ENCODE measurements at places on chromosomes 7 and 10.

DNA sequence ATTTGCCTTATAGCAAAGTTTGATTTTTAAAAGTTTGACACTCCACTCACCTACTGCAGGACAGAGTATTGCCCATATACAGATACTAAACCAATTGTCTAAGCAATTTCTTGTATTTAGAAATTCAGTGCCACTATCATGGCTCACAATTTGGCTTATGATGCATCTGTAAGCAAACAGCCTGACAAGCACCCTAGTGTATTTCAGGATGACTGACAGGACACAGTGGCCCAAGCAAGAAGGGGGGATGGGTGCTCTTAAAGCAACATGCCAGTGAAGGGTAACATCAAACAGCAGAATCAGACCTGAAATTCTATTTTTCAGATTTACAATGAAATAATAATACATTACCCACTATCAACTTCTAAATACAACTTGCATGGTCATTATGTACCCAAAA is 30.5 kb downstream of the CTNNA3 start:
- DNase-seq, result no peak

DNA sequence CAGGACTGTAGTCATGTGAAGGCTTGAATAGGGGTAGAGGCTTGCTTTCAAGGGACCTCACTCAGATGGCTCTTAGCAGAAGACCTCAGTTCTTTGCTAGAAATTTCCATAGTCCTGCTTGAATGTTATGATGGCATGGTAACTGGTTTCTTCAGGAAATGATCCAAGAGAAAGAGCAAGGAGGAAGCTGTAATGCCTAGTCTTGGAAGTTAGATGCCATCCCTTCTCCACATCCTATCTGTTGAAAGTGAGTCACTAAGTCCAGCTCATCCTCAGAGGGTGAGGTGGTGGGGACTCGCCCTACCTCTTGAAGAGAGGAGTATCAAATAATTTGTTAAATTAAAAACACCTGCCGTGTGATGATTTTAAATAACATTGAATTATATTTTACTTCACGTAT is 4.6 kb downstream of the MGAM start:
- DNase-seq, result no peak

DNA sequence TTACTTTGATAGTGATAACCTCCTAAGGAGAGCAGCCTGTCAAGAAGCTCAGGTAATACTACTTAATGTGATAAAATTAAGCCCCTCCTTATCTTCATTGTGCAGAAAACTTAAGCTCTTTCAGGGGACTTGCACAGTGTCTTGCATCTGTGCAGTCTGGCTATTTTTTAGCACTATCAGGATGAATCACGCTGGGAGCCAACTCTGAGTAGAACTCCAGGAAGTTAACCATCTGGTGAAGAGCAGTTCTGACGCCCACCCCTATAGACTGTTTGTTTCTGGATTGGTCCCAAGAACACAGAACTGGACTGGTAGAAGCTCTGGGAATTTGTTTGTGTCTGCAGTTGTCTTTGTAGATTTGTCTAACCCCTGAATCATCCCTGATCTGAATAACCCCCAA is 41.9 kb downstream of the AGK start:
- no peak for DNase-seq

GRCh38 chr7:143496263-143496662 is 18.6 kb downstream of the TAS2R41 start:
- no peak for DNase-seq

GRCh38 chr7:135991322-135991721 is 14.2 kb upstream of the MTPN start:
- DNase-seq, result no peak

GRCh38 chr7:1447551-1448244 is 11.6 kb downstream of the MICALL2 start:
- DNase-seq, result no peak

- no peak for DNase-seq
Measured at GRCh38 chr10:112261281-112261822, 21.8 kb upstream of the TECTB start.

GRCh38 chr7:144134116-144134515 is 11.1 kb downstream of the OR2A14 start:
- no peak for DNase-seq

- no peak for DNase-seq
Measured at GRCh38 chr7:33494474-33494873, 365.1 kb downstream of the BBS9 start.

- no peak for DNase-seq
Measured at GRCh38 chr10:18738835-18739234, 79.6 kb downstream of the ARL5B start.

- no peak for DNase-seq
Measured at GRCh38 chr10:82925547-82925946, 1050.6 kb downstream of the NRG3 start.

DNA sequence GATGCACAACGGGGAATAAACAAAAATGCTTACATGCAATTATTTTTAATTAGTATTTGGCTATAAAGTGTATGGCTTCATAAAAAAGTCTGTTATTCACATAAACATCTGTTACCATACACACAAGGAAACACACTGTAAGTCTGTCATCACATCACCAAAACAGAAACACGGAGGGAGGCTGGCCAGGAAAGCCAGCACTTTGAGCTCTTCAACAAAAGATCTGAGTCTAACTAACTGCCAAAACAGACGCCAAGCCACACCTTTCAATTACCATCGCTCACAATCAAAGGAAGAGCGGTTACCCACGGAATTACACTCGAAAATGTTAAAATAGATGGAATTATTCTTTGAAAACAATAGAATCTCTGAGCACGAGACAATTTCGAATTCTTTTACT is 49.2 kb upstream of the MGMT start:
- no peak for DNase-seq

GRCh38 chr10:60293581-60294175 is 96.0 kb downstream of the ANK3 start:
- DNase-seq, result no peak

DNA sequence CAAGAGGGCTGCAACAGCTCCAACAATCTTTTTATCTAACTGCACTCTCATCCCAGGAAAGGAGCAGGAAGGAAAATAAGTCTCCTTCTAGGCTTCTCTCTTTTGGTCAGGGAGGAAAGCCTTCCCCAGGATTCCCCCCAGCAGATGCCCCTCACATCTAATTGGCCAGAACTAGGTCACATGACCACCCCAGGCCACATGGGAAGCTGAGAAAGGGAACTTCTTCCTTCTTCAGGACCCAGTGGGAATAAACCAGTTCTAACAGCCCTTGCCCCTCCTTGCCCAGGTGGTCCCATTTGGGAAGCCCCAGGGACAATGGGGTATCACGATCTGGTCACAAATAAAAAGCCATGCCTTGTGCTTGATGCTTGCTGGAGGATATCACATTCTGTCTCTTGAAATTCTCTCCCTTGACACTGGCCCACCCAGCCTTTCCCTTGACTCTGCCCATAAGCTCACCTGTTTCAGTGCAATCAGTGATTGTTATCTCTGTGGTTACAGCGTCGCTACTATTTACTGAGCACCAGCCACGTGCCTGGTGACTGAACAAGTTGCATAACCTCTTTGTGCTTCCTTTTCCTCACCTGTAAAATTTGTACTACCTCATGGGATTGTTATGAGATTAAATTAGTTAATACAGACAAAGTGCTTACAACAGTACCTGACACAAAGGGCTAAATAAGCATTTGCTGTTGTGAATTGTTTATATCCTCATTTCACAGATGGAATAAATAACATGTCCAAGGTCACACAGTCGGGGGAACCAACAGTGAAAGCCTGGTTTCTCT is 9.0 kb upstream of the TACR2 start:
- DNase-seq, result no peak

DNA sequence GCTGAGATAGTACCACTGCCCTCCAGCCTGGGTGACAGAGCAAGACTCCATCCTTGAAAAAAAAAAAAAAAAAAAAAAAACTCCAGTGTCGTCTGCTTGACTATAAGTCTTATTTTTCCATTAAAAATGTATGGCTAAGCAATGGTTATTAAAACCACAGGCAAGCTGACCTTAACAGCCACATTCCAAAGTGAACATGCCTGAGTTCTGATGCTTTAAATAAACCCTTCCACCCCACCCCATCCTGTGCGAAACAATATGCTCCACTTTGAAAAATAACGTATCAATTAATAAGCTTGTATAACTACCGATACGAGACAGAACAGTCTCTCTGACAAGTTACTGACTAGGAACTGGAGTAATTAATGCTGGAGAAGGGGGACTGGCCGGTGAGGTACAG is 63.7 kb downstream of the LARP4B start:
- DNase-seq, result no peak

- no peak for DNase-seq
Measured at GRCh38 chr7:159032322-159032721, 112.3 kb downstream of the VIPR2 start.

GRCh38 chr7:4234498-4234855 is 447.6 kb upstream of the FOXK1 start:
- no peak for DNase-seq

GRCh38 chr7:131586259-131586658 is 29.8 kb upstream of the PODXL start:
- no peak for DNase-seq

GRCh38 chr10:34539533-34540315 is 275.4 kb downstream of the PARD3 start:
- DNase-seq, result no peak

- DNase-seq, result no peak
Measured at GRCh38 chr7:66880053-66880452, 41.0 kb upstream of the TMEM248 start.

DNA sequence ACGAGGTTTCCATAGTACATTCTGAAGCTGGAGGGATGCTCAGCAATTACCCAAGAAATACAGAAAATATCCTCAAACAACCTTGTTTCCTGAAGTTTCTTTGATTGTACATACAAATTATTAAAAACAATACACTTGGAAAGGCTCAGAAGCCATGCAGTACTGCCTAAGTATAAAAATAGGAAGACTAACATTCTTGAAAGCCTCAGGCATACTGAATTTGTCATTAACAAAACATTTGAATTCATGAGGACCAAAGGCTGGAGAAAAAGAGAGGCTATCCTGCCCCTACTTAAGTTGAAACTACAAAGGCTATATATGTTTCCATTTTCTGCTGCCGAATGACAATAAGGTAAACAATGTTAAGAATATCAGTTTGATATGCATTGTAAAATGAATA is 54.3 kb upstream of the SGCE start:
- DNase-seq, result no peak

DNA sequence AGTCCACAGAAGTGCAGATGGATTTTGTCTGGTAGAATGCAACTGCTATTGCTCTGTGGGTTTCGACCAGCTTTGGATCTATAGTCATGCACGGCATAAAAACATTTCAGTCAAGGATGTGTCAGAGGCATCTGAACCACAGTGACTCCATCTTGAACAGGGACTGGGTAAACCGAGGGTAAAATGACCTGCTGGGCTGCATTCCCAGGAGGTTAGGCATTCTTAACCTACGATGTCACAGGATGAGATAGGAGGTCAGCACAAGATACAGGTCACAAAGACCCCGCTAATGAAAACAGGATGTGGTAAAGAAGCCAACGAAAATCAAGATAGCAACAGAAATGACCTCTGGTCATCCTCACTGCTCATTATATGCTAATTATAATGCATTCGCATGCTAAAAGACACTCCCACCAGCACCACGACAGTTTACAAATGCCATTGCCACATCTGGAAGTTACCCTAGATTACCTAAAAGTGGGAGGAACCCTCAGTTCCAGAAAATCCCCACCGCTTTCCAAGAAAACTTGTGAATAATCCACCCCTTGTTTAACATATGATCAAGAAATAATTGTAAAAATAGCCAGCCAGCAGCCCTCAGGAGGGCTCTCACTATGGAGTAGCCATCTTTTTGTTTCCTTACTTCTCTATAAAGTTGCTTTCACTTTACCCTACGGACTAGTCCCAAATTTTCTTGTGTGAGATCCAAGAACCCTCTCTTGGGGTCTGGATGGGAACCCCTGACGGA is 50.7 kb upstream of the CPXM2 start:
- DNase-seq, result no peak

DNA sequence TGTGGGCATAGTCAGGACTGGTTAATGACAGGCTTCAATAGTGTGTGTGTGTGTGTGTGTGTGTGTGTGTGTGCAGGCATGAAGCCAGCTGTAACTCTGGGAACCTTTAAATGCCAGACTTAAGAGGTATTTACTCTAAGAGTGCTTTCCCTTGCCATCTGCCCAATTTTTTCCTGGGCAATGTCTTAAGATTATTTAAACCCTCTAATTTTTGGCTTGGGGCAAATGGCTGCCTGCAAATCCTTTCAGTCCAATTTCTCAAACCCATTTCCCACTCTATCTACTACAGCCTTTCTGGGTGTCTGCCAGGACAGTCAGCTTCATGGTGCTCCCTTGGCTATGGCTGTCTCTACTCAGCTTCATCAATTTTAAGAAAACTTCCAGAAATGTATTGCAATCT is 62.6 kb upstream of the C1GALT1 start:
- no peak for DNase-seq

DNA sequence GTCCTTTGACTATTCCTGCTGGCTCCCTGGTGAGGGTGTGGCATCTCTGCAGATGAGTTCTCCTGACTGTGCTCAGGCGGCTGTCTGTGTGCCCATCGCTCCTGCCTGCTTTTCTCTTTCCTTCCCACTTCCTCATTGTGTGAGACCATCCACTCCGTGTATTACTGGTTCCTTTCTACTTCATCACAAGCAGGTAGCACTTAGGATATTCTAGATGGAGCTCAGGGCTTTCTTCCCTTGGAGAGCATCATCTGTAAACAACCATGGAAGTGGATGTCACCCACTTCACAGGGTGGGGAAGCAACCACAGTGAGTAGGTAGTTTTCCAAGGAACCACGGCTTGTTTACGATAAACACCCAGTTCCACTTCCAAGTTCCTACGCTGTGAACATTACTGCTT is 15.7 kb downstream of the DNAJB6 start:
- DNase-seq, result no peak

- DNase-seq, result no peak
Measured at GRCh38 chr7:102220960-102221800, 65.5 kb upstream of the SH2B2 start.

GRCh38 chr7:1015196-1016121 is 28.9 kb upstream of the GPR146 start:
- DNase-seq, result no peak

- no peak for DNase-seq
Measured at GRCh38 chr10:88682491-88682890, 18.2 kb downstream of the LIPF start.

DNA sequence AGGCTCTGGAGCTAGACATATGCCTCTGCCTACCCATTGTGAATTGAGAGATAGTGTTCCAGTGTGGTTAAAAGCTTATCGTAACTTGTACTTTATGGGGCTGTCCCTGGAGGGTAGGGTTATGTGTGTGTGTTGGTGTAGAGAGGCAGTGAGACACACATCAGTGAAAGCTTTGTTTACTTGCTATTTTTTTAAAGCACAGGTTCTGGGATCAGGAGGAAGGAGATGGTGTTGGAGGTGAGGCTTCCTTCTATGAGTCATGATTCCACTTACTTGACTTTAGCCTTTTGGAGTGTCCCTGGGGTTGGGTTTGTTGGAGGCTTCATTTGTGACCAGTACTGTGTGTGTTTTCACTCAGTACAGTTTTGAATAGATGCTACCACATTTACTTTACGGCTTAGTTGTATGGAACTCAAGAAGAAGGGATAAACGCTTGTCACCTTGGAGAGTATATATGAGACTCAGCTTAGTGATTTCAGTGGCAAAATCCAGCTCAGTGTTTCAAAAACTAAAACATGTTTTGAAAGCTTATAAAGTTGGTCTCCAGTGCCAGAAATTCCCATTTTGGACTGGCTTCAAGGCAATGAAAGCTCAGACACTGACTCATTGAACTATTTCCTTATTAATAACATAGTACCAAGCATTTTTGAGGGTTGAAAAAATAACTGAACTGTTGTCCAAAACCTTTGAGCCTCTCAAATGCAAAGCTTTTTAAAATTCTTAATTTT is 106.2 kb downstream of the PLXDC2 start:
- DNase-seq, result no peak

Data from activated CD4-positive, alpha-beta T cell treated with anti-CD3 and anti-CD28 coated beads for 1 hour (primary cell).